CD4-positive, alpha-beta T cell treated with Interleukin-6 for 4 hours (primary cell): ENCODE measurements at places on chromosomes 1 and 21.

DNA sequence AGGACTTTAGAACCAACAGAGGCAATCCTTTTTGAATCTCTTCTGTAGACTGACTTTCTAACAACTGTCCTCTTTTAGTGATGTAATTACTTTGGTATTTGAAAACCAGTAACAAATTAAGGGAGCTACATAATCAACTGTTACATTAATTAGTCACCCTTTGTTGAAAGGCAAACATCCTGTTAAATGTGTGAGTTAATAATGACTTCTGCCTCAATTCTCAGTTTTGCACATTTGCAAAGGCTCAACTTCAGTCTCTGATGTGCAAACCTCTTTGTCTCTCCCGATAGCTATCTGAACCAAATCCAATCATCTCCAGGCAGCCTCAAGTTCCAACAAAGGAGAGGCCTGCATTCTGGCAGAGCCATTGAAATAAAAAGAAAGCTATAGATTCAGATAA is 135.4 kb upstream of the C8B start:
- DNase-seq: no peak

DNA sequence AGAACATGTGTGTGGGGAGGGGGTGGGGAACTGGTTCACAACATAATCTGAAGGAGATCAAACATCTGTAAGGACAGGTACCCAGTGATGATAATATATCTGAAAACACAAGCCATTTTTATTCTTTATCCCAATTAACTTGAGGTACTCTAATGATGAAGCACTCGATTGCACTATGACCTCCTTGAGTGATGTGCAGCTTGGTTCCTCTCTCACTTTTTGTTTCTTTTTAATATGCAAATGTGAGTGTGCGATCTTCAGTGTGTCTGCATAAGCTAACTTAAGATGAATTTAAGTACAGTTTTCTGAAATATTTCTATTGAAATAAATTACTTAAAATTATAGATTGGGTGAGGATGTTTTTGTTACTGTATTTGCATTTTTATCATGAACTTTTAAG is 50.6 kb upstream of the ANGPTL1 start:
- no peak for DNase-seq

DNA sequence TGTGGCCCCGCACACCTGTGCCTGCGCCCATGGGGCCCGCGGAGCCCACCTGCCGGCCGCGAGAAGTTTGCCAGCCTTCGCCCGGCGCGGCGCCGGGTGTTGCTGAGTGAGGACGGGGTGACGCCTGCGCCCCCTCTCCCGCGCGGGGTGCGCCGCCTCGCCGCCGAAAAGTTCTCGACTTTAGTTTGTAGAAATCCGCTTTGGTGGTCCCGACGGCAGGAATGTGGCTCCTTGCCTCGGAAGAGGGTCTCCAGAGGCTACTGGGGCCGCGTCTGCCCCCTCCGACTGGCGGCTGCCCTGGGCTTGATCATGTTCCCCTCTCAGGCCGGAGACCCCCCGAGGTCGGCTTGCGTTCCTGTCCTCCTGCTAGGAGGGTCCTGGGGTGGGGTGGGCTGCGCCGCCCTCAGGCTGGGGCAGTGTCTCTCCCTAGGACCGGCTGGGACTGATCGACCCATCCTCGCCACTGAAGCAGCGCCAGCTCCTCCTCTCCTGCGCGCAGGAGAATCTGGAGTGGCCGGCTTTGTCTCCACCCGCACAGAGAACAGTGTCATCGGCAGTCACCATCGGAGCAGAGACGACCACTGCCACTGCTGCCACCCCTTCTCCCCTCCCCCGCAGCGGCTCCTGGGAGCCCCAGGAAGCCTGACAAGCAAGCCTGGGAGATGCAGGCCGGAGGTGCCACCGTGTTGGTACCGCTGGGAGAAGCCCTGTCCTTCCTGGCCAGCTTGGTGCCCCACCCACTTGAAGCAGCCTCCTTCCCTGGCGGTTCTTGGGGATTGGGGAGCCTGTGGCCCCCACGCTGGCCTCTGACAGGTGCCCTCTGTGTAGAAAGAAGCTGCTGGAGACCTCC is 553 bp upstream of the SLC30A2 start:
- no peak for DNase-seq

DNA sequence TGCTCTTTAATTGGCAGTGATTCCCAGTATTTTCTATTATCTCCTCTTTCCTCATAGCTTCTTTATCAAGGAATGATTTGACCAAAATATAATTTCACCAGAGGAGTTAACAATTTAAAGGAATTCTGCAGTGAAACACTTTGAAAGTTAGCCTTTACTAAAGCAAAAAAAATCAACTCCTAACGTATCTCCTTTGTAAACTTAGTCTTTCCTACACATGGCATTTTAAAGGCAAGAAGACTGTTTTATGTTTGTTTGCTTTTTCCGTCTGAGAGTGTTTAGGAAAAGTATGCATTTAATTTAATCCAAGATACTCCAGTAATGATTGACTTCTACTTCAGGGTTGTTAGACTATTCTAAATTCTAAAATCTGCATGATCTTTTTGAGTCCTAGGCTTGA is 15.9 kb downstream of the ATP6V1G3 start:
- no peak for DNase-seq

DNA sequence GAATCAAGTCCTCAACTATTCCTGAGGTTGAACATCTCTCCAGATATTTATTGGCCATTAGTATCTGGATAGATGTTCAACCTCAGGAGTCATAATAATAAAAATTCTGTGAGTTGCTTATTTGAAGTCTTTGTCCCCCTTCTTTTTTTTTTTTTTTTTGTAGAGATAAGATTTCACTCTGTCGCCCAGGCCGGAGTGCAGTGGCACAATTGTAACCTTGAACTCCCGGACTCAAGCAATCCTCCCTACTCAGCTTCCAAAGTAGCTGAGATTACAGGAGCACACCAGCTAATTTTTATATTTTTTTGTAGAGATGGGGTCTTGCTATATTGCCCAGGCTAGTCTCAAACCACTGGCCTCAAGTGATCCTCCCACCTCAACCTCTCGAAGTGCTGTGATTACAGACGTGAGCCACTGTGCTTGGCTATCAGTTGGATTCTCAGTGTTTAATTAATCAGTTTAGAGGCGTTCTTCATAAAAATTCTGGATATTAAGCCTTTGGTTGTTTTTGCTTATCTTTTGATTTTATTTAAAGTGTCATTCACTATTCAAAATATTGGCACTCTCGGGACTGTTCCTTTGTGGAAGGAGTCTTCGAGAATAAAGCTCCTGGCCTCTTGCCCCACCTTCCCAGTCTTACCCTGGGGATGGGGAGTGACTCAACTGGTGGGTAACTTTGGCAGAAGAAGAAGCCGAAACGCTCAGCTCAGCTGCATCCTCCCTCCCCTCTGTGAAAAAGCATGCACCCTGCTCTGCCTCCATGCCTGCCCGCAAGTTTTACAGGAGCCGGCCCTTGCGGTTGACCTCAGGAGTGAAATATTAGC is 11.2 kb upstream of the HYI start:
- no peak for DNase-seq

DNA sequence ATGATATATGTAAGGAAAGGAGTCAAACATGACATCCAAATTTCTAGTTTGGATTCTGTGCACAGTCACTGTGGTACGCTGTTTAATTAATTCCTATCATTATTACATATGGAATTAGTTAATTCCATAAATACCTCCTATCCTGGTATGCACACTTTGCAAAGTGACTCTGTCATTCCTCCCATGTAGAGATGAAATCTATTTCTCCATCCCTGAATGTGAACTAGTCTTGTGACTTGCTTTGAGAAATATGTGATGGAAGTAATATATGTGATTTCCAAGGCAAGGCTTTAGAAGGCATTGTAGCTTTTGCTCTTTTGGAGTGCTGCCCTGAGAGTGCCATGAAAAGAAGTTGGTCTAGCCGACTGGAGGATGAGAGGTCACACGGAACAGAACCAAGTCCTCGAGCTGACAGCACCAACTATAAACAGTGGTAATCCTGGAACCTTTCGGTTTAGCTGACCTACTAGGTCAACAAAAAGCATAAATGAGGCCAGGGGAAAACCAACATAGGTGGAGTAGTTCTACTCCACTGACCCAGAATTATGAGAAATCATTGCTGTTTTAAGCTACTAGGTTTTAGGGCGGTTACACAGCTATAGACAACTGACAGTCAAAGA is 1.5 kb downstream of the SELENOF start:
- no peak for DNase-seq

DNA sequence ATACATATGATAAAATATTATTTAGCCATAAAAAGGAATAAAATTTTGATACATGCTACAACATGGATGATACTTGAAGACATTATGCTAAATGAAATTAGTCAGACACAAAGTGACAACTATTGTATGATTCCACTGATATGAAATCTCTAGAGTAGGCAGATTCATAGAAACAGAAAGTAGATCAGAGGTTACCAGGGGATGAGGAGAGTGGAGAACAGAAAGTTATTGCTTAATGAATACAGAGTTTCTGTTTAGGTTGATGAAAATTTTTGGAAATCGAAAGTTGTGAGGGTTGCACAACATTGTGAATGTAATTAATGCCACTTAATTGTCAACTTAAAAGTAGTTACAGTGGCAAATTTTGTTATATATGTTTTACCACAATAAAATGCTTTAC is 315.7 kb upstream of the USP25 start:
- no peak for DNase-seq

DNA sequence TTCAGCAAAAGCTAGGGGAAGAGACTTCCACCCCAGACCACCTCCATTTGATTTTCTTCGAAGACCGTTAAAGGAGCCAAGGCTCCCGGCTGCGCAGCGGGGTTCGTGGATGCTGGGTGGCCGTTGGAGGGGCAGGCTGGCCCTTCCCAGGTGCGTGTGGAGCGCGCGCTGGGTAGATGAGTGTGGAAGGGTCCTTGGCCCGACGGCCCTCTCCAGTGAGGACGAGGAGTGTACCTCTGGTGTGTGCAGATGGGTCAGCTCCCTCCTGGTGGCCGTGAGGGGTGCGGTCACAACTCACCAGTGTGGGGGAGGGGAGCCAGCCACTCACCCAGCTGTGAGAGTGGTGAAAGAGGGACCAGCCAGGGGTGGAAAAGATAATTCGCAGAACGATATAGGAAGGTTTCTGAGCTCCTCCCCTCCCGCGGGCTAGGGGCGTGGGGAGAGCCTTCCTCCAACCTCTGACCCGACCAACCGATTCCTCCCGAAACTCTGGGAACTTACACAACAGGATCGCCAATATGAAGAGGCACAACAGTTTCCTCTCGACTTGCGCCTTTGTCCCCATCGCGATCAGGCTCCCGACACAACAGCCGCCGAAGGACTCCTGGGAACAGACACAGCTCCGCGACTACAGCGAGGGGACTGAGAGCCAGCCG is at the start of gene F11R:
TSS of gene F11R (minus strand) at position 644 of the 656 bp plus-strand sequence. CDS start at position 565, 79 bp downstream.
- no peak for DNase-seq

- no peak for DNase-seq
Observed at GRCh38 chr1:69573911-69574310, 6.2 kb downstream of the LRRC7 start.

DNA sequence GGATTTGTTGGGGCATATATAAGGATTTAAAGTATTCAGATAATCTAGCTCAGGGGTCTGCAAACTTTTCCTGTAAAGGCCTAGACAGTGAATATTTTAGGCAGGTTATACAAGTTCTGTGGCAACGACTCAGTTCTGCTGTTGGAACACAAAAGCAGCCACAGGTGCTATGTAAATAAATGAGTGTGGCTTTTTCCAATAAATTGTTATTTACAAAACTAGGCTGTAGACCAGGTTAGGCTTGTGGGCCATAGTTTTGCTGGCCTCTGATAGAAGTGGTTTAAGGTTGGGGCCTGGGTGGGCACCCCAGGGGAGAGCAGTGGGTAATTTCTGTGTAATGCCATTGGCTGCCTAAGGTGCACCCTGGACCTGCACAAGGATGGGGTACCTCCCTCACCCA is 16.9 kb upstream of the IGFN1 start:
- DNase-seq: no peak

DNA sequence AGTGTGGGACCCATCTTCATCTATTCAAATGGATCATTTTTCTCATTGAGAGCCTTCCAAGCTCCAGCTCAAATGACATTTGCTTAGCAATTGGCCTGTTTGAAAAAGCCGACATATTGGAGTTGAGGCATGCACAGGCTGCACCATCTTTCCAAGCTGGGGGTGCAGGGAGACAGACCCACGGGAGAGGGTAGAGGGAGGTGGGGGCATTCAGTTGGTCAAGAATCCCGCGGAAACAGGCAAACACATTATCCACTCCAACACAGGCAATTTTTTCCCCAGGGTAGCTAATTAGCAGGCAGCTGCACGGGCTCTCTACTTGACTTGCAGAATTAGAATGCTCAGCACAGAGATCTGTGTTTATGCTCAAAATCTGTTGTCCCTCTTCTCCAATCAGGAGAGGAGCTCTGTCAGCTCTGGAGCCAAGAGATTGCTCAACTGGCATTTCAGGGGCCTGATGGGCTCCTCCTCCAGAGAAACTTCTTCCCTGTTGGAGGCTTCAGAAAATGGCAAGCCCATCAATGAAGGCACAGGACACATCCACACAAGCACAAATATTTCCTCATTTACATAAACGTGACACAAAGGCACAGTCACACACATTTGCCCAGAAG is 267.8 kb downstream of the FOXD2 start:
- no peak for DNase-seq

DNA sequence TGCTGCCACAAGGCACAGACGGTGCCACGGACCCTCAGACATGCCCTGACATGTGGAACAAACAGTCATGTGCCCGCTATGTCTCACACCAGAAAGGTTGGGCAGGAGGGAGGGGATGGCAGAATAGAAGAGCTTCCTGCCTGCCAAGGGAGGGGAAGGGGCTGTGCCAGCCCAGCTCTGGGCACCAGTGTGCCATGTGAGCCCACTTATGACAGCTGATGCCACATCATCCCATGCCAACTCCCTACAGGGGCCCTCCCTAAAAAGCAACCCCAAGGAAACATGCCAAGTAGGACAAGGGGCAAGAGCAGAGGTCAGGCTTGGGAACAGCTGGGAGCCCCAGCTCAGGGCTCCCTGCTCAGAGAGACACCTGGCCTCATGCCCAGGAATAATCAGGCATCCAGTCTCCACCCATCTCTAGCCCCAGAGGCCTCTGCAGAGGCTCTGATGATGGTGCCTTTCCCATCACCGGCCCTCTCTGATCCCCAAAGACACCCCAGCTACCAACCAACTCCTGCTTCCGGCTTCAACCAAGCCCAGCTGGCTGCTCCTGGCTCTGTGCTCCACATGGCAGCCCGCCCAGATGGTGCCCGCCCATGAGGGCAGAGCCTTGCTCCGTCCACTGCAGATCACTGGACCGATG is 10.3 kb downstream of the ADGRB2 start:
- DNase-seq: no peak

GRCh38 chr1:185501099-185501498 is 184.1 kb upstream of the IVNS1ABP start:
- no peak for DNase-seq

GRCh38 chr1:245809361-245809760 is 654.6 kb downstream of the KIF26B start:
- no peak for DNase-seq
